ENCODE measurements at places on chromosomes 1 and 21. TPM values are rescaled to one million over a fixed set of nuclear protein-coding genes. Genes with fewer than 3 reads are reported as not detected.

SLAMF8 gene
- total RNA-seq: 4.1 TPM

CHIA gene
- total RNA-seq: 18.9 TPM

GRCh38 chr1:62953633-62954032, 169.7 kb downstream of the ATG4C start:
- H3K27me3 ChIP-seq: no peaks in the 10 kb centered on the region
- H3K4me1 ChIP-seq: no peaks in the 10 kb centered on the region
- H3K27ac ChIP-seq: no peak overlapping the region
- no peaks in the 10 kb centered on the region for H3K36me3 ChIP-seq
- DNase-seq: no peak
- H3K4me3 ChIP-seq: no peak overlapping the region

GRCh38 chr1:106897976-106898375, 158.5 kb upstream of the PRMT6 start:
- DNase-seq: no peak
- H3K4me3 ChIP-seq: no peak overlapping the region
- H3K4me1 ChIP-seq: no peaks in the 10 kb centered on the region
- H3K27ac ChIP-seq: no peak overlapping the region
- no peaks in the 10 kb centered on the region for H3K27me3 ChIP-seq
- H3K36me3 ChIP-seq: no peaks in the 10 kb centered on the region

- H3K36me3 ChIP-seq: no peaks in the 10 kb centered on the region
- peaks cover 3% of the 10 kb centered on the region for H3K4me1 ChIP-seq
- no peaks in the 10 kb centered on the region for H3K27me3 ChIP-seq
- no peak for DNase-seq
- no peak overlapping the region for H3K27ac ChIP-seq
Measured at GRCh38 chr1:107793896-107794453, 171.0 kb downstream of the VAV3 start.
